ENCODE measurements at places on chromosomes 5 and 9.

DNA sequence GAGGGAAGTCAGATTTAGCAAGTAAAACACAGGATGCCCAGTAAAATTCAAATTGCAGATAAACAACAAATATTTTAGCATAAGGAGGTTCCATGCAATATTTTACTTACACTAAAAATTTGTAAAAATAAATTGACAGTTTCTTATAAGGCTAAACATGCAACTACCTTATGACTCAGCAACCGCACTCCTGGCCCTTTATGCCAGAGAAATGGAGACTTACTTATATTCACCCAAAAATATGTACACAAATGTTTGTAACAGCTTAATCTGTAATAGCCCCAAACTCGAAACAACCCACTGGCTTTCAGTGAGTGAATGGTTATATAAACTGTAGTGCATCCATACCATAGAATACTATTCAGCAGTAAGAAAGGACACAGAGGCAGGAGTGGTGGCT is 28.6 kb upstream of the TRIM14 start:
- DNase-seq = no peak

DNA sequence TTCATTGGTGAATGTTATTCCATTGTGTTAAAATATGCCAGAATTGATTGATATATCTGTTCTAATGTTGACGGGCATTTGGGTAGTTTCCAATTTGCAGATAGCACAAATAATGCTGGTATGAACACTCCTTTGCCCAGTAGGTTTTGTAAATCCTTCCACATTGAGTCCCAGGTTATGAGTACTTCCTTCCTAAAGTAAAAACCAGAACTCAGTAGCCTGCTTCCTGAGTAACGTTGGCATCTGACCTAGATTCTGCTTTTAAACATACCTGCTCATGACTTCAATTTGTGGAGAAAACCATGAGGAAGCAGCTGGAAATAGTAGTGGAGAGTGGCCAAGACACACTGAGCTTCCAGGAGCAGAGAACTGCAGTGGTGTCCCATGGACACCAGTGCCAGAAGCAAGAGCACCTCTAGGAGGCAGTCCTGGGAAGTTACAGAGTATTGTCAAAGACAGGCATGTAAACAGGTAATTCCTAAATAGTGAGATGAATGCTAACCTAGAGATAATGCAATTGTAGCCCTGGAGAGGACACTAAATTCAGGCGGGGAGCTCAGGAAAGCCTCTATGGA is 24.3 kb upstream of the RASGRF2 start:
- no peak for DNase-seq

DNA sequence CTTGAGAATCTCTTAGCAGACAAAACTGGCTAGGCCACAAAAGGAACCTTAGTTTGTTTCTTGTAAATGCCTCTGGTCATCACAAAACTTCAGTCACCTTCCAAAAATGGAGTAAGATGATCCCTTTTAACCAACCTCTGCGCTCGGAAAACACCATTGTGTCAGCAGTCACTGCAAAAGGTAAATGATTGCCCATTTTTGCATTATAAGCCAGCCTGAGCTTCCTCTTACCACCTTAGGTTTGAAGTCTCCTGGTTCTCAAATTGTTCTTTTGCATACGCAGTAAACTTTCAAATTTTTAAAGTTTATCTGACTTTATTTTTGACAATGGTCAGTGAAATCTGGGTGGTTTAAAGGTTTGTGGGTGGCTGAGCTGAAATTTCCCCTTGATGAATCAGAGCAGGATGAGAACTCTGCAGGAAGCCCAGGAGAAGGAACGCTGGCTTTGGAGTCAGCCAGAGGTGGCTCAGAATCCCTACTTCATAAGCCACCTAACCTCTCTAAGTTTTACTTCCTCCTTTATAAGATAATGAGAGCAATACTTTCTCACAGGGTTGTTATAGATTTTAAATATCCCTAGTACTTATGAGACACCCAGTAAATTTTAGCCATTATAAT is 131.4 kb downstream of the MED10 start:
- DNase-seq = no peak

GRCh38 chr5:127770272-127770671 is 67.1 kb downstream of the CCDC192 start:
- DNase-seq = no peak

GRCh38 chr9:36891341-36891811 is 142.7 kb downstream of the PAX5 start:
- DNase-seq = no peak

DNA sequence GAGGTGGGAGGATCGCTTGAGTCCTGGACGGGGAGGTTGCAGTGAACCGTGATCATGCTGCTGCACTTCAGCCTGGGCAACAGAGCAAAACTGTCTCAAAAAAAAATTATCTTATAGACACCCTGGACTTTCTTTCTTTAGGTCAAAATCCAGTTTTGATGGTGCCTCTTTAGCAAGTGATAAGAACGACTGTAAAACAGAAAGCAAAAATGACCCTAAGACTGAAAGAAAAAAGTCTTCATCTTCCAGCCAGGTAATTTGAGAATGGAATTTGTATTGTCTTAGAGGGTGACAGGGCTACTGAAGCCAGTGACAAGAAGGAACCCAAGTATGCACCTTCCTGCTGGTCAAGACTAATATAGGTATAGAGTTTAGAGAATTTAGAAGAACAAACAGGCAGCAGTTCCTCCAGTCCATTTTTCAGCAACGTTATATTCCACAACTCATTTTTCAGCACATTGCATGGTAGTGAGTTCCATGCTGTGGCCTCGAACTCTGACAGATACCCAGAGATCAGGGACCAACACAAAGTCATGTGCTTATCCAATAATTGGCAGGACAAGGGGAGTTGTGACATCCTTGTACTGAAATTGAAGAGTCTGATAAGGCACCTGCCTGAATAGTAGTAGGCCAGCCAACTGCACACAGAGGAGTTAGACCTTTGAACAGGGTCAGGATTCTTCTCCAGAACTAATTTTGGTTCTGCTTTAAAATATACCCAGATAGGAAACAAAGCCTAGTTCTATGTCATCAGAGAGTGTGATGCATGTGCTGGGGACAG is 46.5 kb downstream of the GRAMD2B start:
- DNase-seq = no peak

- DNase-seq = no peak
Measured at GRCh38 chr5:113935453-113935852, 422.0 kb downstream of the YTHDC2 start.

- no peak for DNase-seq
Measured at GRCh38 chr5:149041242-149041641, 21.6 kb downstream of the SH3TC2 start.

DNA sequence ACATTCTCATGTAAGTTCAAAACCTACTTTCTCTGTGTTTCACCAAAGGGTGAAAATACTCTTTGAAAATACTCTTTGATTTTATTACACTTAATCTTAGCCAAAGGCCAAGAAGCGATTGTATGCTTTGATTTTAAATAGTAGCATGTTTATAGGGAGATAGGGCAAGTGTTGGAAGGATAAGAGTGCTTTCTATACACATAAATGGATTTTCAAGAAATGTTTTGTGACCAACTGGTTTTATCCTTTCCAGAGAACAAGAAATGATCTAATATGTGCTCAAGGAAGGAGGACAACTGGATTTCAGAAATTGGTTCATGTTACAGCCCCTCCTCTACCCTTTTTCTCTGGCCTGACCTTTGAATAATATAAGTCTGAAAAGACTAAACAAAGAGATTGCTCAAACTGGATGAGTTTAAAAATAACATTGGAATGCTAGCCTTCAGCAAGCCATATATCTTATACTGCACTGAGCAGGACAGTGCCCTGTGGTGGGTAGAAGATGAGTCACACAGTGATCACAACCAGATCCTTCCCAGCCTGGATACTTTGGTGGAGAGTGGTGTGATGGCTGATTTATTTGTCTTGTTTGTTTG is 13.1 kb downstream of the PALM2AKAP2 start:
- no peak for DNase-seq

DNA sequence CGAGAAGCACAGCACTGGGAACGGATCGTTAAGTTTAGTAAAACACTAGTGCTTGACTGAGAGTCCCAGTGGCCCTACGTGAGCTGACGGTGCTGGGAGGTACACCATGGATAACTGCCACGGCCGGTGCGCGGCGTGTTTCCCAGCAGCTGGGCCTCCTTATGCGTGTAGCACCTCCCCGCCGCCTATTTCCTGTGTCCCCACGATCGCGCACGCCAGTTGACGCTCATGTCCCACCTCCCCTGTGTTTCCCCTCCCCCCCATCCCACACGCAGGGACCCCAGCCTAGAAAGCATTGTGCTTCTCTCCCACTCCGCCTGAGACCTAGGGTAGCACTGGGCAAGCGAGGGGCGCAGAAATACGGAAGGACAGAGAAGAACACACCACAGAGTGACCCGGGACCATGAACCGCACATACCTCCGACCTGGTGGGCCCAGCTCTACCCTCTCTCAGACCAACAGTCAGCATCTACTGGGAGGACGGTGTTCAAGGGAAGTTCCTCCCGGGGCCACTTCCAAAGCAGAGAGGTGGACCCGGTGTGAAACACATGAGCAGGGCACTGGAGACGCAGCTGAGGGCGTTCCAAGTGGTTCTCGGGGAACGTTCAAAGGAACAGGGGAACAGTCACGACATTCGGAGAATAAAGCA is 45.6 kb downstream of the DBH start:
- DNase-seq = no peak

- no peak for DNase-seq
Measured at GRCh38 chr9:27870404-27870803, 297.1 kb upstream of the C9orf72 start.

GRCh38 chr5:54872810-54873209 is 112.6 kb downstream of the ESM1 start:
- no peak for DNase-seq

DNA sequence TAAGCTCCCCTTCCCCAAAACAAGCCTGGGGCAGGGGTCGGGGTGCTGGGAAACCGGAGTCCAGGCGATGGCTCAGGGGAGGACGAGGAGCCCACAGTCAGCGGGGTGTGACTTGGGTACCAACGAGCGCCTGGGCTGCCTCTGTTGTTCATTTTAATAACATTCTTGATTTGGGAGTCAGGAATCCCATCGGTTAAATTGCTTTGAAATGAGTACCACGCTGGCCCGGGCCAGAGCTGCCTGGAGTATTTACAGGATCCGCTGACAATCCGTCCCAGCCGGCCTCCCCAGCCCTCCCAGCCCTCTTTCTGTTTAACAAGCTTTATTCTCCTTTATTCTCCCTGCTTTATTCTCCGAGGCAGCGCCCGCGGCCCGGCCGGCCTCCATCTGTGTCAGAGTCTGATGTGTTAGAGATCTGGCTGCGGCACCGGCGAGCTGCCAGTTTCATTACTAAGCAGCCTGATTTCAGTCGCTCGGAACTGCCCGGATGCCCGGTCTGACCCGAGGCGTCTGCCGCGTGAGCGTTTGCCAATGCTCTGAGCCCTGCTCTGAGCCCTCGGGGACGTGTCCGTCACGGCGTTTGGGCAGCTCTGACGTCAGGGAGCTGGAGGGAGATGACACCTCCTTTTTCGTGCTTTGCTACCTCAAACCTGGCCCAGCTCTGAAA is 16.5 kb upstream of the QRFP start:
- no peak for DNase-seq

GRCh38 chr9:86535406-86535915 is 181.3 kb upstream of the TUT7 start:
- DNase-seq = no peak

DNA sequence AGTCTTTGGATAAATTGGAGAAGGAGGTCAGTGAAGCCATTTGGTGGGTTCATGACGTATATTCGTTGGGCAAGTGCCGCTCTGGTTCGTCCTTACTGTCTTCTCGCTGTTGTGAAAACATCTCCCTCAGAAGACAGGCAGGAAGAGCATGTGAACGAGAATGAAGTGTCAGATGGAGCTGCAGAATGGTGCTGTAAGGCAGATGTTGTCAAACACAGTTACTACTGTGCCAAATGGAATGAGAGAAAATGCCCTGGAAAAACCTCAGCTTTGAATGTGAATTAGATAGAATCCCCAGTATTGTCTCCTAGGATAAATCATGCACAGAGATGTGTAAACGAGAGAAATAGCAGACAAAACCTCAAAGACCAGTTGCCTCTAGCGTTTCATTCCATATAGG is 121.5 kb downstream of the CAMK4 start:
- DNase-seq = no peak

GRCh38 chr5:166004006-166004405 is 2287.4 kb upstream of the WWC1 start:
- DNase-seq = no peak

- DNase-seq = no peak
Measured at GRCh38 chr5:135076051-135076491, 42.0 kb upstream of the PITX1 start.

DNA sequence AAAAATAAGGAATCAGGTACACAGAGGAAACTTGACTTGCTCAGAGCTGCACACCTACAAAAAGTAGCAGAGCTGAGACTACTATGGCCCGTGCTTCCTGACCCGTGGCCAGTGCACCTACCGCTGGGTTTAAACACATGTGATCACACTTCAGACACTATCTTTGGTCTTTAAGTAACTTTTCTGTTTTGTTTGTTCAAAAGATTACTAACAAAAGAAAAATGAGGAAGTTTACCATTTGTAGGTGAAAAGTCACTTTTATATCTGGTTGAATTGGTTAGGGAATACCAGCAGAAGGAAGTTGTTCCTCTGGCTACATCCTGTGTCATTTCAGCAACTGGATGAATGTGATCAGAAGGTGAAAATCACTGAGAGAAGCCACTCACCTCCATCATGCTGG is 6.5 kb upstream of the SYK start:
- DNase-seq = no peak

DNA sequence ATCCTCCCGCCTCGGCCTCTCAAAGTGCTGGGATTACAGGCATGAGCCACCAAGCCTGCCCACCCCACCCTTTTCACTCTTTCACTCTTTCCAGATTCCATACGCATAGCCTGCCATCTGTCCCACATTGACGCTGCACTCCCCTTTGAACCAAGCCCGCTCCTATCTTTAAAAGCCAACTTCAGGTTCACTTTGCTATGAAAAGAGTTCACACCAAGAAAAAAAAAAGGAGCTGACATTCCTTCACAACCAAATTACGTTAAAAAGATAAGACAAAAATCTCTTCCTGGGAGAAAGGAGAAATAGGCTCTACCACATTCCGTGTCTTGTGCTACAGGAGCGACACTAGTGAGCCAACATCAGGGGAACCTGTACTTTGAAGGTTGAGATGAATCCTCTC is 41.5 kb downstream of the DMRT1 start:
- DNase-seq = no peak

- no peak for DNase-seq
Measured at GRCh38 chr9:18137815-18138214, 336.1 kb upstream of the ADAMTSL1 start.

DNA sequence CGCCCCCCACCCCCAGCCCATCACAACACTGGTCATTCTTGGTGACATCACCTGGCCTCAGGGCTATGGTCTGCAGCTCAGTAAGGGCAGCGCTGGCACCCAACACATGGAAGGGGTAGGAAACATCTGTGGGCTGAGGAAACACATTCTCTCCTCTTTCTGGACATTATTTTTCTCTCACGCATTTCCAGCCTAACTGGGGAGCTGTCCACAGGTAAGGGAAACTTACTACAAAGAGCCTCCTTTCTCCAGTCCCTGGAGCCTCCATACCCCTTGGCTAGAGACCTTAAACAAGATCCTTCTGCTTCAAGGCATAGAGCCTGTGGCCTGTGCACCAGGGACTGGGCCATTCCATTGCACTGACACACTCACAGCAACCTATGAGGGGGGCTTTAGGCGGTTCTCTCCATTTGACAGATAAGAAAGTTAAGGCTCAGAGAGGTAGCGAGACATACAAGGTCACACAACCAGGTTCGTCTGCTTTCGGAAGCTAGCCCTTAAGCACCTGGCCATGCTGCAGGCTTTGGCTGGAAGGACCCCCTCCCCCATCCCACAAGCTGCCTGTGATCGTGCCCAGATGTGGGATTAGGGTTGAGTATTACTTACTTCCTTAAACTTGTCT is 40.7 kb downstream of the CXXC5 start:
- no peak for DNase-seq
